AG04450 (cell line): ENCODE measurements at places on chromosomes 12 and 14. TPM values are rescaled to one million over a fixed set of nuclear protein-coding genes. Genes with fewer than 3 reads are reported as not detected.

DNA sequence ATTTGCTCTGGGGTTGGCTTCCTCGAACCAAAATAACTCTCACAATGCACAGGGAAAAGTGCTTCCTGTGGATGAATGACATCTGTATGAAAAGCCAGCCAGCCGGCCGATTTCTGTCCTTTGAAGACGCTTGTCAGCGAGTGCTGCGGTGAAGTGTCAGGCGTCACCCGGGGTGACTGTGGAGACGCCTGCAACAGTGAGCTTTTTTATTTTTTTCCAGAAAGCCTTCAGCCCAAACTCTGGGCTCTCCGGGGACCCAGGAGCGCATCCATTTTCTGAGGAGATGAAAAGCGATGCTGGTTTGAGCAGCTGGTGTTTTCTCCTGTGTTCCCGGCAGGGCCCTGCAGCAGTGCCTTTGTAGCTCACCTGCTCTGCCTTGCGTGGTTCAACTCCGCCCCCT is 147.9 kb upstream of the MYL2 start:
- DNase-seq: no peak

DNA sequence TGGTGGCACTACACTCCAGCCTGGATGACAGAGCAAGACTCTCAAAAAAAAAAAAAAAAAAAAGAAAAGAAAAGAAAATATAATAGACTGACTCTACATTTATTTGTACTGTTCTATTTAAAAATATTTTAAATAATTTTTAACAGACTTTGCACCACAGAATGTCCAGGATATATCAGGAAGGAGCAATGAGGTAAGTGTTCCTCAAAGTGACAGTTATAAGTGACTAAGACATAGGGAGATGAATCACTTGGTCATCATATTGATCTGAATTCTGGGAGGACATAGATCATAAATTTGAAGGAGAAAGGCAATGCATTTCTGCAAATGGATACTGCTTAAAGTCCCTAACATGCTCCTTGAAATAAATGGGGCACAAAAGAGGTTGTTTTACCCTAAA is 221.5 kb downstream of the KCNC2 start:
- no peak for DNase-seq

DNA sequence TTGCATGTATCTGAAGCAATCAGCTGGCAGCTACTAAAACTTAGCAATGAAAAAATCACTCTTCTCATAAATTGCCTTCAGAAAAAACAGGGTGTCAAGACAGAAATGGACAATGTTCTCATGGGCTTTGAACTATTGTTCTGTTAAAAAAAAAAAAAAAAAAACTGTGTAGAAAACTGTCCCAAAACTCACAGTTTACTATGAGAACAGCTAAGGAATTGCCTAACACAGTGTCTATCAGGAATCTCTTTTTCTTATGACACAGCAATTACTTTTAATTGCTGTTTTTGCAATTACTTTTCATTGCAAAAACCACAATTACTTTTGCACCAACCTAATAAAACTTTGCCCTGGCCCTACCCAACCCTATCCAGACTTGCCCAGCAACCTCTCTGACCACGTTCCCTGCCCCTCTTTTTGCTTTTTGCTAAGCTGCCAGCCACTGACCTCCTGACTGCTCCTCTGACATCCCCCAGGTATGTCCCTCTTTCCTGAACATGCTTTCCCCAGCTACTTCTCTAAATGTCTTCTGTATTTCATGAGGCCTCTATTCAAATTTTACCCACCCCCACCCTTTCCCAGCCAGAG is 68.0 kb upstream of the SLCO1C1 start:
- DNase-seq: no peak

- no peak for DNase-seq
Measured at GRCh38 chr12:674272-674781, 11.1 kb upstream of the NINJ2 start.

DNA sequence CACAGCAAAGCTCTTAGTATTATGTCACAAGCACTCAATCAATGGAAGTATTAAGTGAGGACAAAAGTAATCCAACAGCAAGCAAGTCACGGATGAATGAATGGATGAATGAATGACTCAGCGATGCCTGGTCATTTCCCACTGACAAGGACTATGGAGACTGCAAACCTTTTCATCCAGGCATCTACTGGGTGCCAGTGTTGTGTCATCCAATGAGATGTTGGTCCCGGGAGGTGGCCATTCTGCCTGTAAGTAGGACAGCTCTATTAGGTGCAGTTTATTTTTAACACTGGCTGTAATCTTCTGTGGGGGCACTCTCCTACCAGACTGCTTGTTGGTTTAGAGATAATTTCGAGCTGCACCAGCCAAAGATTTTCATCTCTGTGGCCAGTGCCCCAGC is 39.4 kb downstream of the STAB2 start:
- DNase-seq: no peak

GRCh38 chr14:64201921-64202545 is 92.1 kb downstream of the ESR2 start:
- DNase-seq: no peak

GRCh38 chr14:65964366-65964765 is 521.8 kb upstream of the CCDC196 start:
- no peak for DNase-seq

- DNase-seq: no peak
Measured at GRCh38 chr12:9866860-9867269, 2.3 kb downstream of the CLEC2B start.

CIROP gene
- 0.07 and 0.12 TPM in 2 replicates for polyA plus RNA-seq

CD163 gene
- not detected in 2 replicates for polyA plus RNA-seq
